CD4-positive, alpha-beta T cell treated with Interferon gamma for 1 hour (primary cell): ENCODE measurements at places on chromosomes 11 and 22.
A peak's percentile ranks its signal among the peaks of the same experiment; 100 is the strongest.

- no peak for DNase-seq
These were observed 27.9 kb downstream of the EXPH5 start for GRCh38 chr11:108565653-108566052.

DNA sequence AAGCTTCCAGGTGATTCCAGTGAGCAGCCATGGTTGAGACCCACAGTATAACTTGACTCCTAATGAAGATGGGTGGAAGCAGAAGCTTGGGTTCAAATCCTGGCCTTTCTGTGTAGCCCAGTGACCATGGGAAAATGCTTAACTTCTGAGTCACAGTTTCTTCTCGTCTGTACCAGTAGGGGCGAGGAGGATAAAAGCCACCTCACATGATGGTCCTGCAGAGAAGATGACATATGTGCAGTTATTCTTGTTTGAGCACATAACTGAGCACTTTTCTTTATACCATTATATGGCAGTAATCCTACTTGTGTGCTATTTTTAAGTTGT, 4.9 kb downstream of the TMEM109 start:
- no peak for DNase-seq

GRCh38 chr11:870418-870817, 27.8 kb downstream of the TSPAN4 start:
- DNase-seq, result no peak

DNA sequence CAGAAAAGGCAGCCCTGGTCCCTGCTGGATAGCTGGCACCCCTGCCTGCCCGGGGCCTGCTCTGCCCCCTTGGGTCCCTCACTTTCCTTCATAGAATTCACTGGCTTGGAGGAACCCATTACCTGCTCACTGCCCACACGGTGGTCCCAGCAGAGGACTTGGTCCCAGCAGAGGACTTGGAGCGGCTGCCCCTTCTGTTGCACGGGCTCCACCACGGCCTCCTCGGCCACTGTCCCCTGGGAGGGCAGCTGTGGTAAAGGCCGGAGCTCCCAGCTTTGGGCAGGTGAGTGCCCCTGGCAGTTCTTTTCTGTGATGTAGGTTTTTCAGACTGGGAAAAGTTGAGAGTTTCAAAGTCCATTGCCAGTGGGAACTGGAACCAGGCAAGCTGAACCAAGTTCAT, 25.9 kb downstream of the BRSK2 start:
- no peak for DNase-seq

- DNase-seq, result no peak
These were observed 23.5 kb downstream of the FZD4 start for GRCh38 chr11:86931548-86932258.

DNA sequence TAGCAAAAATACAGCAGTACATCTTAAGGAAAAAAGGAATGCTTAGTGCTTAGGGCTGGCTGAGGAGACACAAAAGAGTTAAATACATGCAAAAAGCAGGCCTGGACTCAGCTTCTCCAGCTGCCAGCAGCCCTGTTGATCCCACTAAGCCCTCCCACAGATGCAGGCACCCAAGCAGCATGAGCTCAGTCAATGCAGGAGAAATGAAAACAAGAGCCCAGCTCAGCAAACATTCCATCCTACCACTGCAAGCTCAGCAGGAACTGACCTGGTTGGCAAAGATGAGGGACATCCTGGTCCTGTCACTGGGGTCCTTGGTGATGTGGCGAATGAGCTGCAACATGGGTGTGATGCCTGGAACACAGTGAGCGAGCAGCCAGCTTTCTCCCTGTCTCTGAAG, 5.8 kb downstream of the CYB5R2 start:
- no peak for DNase-seq

- no peak for DNase-seq
These were observed 21.2 kb downstream of the ARL14EP start for GRCh38 chr11:30344085-30344484.

GRCh38 chr22:50481440-50482106, at the start of gene ADM2:
TSS of gene ADM2 (plus strand) at chr22:50481543. CDS start at chr22:50481848, 305 bp downstream.
- peak; percentile 56 for DNase-seq

DNA sequence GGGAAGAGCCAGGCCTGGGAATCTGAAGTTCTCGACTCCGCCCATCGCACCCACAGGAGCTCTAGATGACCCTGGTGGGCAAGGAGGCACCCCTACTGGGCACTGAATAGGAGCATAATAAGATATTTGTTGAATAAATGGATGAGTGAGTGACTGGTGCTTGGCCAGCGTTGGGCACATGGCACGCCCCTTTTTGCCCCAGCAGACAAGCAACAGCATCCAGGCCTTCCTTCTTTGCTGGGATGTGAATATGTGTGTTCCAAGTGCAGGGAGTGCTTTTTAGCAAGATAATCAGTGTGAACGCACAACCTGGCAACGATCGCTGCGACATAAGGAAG, 443 bp upstream of the CELF1 start:
- no peak for DNase-seq

DNA sequence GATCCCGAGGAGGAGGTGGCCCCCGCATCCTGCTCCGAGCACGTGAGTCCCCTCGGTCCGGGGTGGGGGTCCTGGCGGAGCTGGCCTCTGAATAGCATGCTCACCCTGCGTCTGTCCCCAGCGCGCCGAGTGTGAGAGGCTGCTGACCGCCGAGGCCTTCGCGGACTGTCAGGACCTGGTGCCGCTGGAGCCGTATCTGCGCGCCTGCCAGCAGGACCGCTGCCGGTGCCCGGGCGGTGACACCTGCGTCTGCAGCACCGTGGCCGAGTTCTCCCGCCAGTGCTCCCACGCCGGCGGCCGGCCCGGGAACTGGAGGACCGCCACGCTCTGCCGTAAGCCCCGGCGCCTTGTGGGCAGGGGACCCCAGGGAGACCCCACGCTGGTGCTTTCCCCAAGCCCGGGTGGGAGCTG, 3.5 kb downstream of the MUC2 start:
- DNase-seq, result no peak

DNA sequence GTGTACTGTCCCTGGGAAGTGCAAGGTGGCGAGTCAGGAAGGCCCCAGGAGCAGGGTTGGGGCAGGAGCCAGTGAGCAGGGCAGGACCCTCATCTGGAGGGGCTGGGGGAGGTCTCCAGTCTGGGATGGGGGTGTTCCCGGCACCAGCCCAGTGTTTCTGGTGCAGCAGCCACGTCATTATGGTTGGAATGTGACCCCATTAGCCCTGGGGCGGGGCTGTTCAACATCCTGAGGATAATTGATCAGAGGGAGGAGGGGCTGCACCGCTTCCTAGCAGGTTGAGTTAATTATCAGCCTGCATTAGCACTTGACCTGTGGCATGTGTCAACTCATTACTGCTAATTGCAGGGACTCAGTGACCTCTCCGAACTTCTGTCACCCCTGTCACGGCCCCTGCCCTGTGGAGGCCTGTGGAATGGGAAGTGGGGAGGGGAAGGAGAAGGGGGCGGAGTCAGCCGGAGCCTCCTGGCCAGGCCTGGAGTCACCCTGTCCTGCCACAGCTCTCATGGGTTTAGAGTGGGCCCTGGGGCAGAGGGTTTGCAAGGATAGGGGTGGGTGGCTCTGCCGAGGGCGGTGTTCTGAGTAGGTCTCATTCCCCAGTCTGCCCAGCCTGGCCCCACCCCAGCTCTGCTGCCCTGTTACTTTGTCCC, 52.8 kb upstream of the CCDC188 start:
- DNase-seq, result no peak

- DNase-seq, result no peak
These were observed 14.8 kb downstream of the CD3E start for GRCh38 chr11:118319337-118319707.
